Breast epithelium (tissue), 4 donors: ENCODE measurements at places on chromosomes 11 and 22.

GRCh38 chr11:34621876-34622275, 983 bp downstream of the EHF start:
- no peak for DNase-seq

GRCh38 chr11:36885154-36885553, 287.1 kb upstream of the RAG2 start:
- no peak for DNase-seq

DNA sequence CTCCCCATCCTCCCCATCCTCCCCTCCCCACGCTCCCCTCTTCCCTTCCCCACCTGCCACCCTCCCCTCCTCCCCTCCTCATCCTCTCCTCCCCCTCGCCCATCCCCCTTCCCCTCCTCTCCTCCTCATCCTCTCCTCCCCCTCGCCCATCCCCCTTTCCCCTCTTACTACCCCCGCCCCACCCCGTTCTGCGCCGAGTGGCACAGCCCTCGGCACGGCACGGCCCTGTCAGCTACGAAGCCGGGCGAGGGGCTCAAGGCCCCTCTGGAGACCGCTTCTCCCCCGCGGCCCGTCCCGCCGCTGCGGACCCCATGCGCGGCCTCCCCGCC, 449.9 kb downstream of the OPCML start:
- DNase-seq: no peak

GRCh38 chr11:80109031-80109430, 668.2 kb upstream of the TENM4 start:
- DNase-seq: no peak

- DNase-seq: no peak
Measured at GRCh38 chr11:9082575-9082974, 8.8 kb downstream of the SCUBE2 start.

- DNase-seq: no peak
Measured at GRCh38 chr11:35077709-35078469, 61.1 kb upstream of the CD44 start.
